ENCODE measurements at places on chromosomes 12 and 14.

- DNase-seq = no peak
These were observed 190.4 kb downstream of the SLC25A21 start for GRCh38 chr14:36981832-36982529.

GRCh38 chr14:101253948-101254347, 307.3 kb upstream of the DIO3 start:
- DNase-seq = no peak

- DNase-seq = no peak
These were observed 393.3 kb upstream of the RPL10L start for GRCh38 chr14:47044841-47045240.

GRCh38 chr14:92897922-92898565, 24.9 kb upstream of the CHGA start:
- no peak for DNase-seq

GRCh38 chr12:8508910-8509841, 4.1 kb upstream of the CLEC4D start:
- DNase-seq = no peak

GRCh38 chr12:111699-112493, 45.3 kb downstream of the IQSEC3 start:
- no peak for DNase-seq

- DNase-seq = no peak
These were observed 2.7 kb upstream of the NXPH4 start for GRCh38 chr12:57213763-57214397.

- DNase-seq = no peak
These were observed 19.4 kb upstream of the IFNG start for GRCh38 chr12:68178774-68179439.

GRCh38 chr12:47028981-47029708, 50.3 kb upstream of the PCED1B start:
- DNase-seq = no peak

DNA sequence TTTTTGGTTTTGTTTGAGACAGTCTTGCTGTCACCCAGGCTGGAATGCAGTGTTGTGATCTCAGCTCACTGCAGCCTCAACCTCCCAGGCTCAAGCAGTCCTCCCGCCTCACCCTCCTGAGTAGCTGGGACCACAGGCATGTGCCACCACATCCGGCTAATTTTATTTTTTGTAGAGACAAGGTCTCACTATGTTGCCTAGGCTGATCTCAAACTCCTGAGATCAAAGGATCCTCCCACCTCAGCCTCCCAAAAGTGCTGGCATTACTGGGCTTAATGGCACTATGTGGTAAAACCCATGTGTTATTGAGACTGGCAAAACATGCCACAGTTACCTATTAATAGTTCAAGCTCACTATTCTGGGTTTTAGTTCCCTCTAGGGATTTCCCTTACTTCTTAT, 51.2 kb upstream of the KCNH3 start:
- DNase-seq = no peak

DNA sequence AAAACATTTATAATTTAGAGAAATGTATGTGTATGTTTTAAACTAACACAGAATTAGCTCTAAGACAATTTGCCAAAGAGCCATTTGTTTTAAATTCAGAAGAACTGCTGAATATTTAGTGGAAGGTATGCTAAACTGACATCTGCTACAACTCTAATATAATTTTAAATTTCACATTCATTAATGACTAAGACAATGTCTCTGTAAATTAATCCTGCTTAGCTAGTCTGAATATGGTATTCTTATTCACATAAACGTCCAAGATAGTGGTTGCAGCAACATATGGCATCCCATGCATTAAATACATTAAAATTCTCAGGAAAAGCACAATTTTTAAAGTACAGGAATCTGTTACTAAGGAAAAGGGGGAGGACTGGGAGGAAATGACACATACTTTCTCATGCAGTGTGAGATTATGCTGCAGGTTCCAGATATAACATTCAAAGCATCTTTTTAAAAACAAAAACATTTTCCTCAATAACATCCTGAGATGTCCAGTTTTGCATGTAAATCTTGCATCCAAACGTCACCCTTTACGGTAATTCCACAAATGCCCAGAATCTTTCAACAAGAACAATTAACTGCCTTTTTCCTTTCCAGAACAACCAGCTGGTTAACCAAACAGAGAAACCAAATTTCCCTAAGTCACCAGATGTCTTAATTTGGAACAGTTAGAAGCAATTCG, 26.9 kb downstream of the WDR89 start:
- DNase-seq = no peak

- DNase-seq = no peak
These were observed 126.6 kb upstream of the LRIG3 start for GRCh38 chr12:59046763-59047534.

DNA sequence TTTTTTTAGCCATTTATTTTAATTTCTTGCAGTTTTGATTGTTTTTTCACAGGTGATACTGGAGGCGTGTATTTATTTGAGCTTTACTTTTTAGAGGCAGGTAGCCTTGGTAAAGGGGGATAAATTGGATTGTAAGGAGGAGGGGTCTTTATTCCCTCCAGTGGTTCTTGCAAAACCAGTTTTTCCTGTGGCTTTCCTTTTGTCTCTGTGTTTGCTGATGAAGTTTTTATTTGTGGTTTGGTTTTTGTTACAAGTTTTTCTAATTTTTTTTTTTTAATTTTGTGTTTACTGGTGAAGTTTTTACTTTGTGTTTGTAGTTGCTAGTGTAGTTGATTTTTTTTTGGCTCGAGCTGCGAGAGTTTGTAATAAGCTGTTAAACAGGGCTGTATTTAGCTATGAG, 278.5 kb downstream of the PRKD1 start:
- no peak for DNase-seq

GRCh38 chr12:14696265-14696741, at the start of gene GUCY2C:
GUCY2C (minus strand) TSS chr12:14696599; CDS start chr12:14696448, 151 bp downstream.
- DNase-seq = no peak

GRCh38 chr14:63949696-63950095, 96.9 kb downstream of the SYNE2 start:
- DNase-seq = no peak

DNA sequence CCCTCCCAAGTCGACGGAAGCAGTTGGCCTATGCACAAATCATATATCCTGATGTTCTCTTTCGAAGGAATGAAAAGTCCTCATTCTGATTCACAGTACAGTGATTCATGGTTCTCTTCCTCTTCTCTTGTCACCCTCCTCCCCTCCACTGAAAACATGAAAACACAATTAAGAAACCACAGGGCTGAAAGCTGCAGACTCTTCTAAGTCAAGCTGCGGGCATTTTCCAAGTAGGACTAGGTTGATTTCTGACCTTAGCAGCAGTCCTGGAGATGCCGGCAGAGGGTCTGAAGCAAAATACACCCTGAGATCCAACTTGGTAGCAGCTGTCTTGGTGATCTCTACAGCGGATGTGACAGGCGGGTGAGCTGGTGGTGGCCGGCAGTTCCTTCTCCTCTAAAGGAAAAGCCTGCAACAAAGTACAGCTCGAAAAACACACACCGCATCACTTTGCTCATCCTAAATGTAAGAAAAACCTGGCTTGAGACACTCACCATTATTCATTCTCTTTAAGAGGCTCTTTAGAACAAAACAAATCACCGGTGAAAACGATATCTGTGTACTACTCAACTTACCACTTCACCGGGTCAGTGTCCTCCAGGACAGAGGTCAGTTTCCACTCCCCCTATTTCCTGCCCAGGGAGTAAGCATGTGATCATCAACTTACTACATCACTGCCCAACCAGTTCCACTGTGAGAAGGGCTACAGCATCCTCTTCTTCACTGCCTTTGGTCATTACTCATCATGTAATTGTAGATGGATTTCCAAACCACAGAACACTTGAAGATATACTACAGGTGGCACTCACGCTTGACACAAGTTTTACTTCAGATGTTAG, 6.0 kb downstream of the TMCC3 start:
- no peak for DNase-seq

DNA sequence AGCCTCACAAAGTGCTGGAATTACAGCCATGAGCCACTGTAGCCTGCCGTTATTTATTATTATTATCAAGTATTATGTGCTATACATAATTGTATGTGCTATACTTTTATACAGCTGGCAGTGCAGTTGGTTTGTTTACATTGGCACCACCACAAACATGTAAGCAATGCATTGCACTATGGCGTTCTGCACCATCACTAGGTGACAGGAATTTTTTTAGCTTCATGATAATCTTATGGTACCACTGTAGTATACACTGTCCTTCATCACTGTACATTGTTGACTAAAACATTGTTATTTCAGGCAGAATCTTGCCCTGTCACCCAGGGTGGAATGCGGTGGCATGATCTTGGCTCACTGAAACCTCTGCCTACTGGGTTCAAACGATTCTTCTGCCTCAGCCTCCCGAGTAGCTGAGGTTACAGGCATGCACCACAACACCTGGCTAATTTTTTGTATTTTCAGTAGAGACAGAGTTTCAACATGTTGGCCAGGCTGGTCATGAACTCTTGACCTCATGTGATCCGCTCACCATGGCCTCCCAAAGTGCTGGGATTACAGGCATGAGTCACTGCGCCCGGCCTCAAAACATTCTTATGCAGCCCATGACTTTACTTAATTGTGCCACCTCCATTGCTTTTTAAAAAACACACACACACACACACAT, 17.1 kb downstream of the MRPL42 start:
- no peak for DNase-seq

- no peak for DNase-seq
These were observed 2.5 kb upstream of the SMARCD1 start for GRCh38 chr12:50082644-50083043.

DNA sequence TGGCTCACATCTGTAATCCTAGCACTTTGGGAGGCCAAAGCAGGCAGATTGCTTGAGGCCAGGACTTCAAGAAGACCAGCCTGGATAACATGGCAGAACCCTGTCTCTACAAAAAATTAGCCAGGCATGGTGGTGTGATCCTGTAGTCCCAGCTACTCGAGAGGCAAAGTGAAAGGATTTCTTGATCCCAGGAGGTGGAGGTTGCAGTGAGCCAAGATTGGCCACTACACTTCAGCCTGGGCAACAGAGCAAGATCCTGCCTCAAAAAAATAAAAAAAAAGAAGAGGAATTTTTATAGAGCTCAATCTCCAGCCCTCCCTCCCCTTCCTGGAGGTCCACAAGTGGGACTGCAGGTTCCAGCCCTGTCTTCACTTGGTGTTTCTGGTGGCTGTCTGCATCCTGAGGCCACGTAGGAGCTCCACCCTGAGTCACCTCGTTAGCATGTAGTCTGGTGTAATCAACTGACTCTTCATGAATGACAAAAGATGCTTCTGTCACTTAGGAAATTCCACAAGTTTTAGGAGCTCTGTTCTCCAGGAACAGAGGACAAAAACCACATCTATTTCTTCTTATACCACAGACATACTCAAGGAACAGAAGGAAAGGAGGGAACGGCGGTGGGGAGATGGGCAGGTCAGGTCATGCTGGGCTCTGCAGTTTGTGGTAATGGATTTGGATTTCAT, 16.2 kb downstream of the CCDC62 start:
- no peak for DNase-seq

DNA sequence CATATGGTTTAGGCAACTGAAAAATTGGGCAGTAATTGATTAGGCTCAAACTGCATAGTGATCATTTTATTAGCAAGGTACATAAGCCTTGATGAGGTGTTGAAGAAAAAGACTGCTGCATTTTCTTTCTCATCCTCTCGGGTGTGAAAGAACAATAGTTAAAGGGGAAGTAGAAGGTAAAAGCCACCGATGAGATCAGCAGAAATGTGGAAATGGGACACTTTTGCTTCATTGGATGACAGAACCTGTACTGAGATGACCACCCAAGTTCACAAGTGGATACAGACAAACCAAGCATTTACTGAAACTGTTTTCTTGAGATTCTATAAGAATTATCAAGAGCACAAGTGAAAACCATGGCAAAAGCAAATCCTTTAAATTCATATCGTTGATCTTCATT, 184.0 kb downstream of the TMX1 start:
- no peak for DNase-seq

DNA sequence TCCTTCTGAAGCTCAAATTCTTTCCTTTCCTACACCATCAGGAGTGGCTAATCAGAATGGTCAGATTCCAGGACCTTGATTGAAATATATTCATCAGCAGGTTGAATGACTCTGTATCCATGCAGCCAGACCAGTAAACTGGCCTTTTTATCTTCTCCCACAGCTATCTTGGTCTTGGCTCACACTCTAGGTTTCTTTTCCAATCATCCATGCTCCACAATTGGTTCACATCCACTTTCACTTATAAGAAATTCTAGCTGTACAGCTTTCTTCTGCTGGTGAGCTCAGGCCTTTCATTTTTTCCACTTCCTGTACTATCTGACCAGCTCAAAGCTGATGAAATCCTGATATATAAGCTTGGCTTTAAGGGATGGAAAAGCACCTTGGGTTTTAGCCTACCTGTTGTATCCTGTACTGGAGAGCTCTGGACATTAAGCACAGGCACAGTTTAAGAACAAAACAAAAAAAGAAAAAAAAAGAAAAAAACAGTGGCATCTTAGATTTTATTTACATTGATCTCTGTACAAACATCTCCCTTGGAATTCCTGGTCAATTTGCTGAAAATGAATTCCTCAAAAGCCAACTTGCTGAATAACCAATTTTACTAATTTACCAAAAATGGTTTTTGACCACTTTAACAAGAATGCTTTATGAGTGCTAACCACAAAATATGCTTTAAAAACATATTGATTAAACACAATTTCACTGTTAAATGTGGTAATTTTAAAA, 91.6 kb upstream of the PAWR start:
- DNase-seq = no peak

DNA sequence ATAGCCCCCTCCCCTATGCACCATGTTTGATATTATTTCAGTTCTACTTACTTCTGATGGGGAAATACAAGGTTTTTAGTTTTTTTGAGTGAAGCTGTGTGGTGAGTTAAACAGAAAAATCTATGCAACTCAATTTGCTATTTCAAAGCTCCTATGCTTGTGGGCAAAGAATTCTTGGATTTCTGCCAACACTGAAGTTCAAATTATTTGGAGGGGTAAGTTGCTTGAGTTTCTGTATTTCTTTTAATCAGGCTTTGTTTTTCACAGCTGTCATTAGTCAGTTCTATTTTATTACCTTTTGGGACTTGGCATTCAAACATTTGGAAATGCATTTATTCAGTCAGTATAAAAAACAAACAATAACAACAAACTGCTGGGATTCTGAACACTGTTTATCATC, 407.5 kb upstream of the MGAT4C start:
- DNase-seq = no peak

DNA sequence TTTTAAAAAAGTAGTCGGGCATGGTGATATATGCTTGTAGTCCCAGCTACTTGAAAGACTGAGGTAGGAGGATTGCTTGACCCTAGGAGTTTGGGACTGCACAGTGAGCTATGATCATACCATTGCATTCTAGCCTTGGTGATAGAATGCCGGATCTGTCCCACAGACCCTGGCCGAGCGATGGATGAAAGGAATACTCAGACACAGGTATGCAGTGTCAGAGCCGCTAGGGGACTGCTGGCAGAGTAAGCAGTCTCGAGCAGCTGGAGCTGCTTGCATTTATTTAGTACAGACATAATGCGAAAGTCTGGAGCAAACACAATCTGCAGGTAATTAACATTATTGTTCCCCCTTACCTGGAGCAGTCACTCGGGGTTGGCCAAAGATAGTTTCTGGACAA, 18.6 kb downstream of the AICDA start:
- DNase-seq = no peak

GRCh38 chr12:94553130-94553519, 93.5 kb upstream of the CEP83 start:
- no peak for DNase-seq

GRCh38 chr14:105495990-105496830, 5.2 kb downstream of the TEDC1 start:
- no peak for DNase-seq

- no peak for DNase-seq
These were observed 9.9 kb downstream of the PIWIL1 start for GRCh38 chr12:130347588-130347987.

GRCh38 chr12:64666054-64666914, 56.0 kb downstream of the RASSF3 start:
- no peak for DNase-seq

GRCh38 chr12:114981036-114981435, 297.1 kb upstream of the TBX3 start:
- DNase-seq = no peak

Data from caudate nucleus (tissue), 63 donors.